Memory B cell (primary cell): ENCODE measurements at places on chromosomes 1 and 21.
A peak's percentile ranks its signal among the peaks of the same experiment; 100 is the strongest.

- no peak overlapping the region for H3K27ac ChIP-seq
- no peaks in the 10 kb centered on the region for H3K4me1 ChIP-seq
- DNase-seq = no peak
These were observed 14.2 kb downstream of the C8A start for GRCh38 chr1:56868761-56869160.

DNA sequence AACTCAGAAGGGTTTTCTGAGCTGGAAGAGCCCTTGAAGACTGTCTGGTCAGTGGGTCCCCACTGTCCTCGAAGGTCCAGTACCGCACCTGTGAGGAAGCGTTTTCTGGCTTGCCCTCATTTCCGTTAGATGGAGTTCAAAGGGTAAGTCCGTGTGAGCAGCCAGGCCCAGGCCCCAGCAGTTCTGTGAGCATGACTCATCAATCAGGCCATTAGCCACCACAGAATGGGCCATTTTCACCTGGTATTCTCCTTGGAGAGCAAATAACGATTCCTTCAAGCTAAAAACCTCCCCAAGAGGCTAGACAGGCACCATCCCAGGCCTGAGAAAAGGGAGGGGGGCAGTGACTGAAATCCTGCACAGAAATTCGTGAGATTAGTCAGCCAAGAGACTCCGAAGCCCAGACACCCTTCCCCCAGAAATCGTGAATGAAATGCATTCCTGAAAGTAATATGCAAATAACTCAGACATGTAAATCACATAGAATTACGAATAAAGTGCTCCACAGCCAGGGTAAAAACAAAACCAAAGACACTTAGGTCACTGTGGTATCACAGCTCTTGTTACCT is 66.0 kb downstream of the BCAR3 start:
- H3K36me3 ChIP-seq = peaks cover 1% of the 10 kb centered on the region
- no peak for DNase-seq
- H3K4me3 ChIP-seq = peak overlapping the region; percentile 48
- peaks cover 44% of the 10 kb centered on the region for H3K4me1 ChIP-seq

- H3K27ac ChIP-seq = no peak overlapping the region
- peaks cover 2% of the 10 kb centered on the region for H3K36me3 ChIP-seq
- no peak for DNase-seq
- peaks cover 8% of the 10 kb centered on the region for H3K4me1 ChIP-seq
These were observed 130.4 kb downstream of the AK5 start for GRCh38 chr1:77412069-77412819.

DNA sequence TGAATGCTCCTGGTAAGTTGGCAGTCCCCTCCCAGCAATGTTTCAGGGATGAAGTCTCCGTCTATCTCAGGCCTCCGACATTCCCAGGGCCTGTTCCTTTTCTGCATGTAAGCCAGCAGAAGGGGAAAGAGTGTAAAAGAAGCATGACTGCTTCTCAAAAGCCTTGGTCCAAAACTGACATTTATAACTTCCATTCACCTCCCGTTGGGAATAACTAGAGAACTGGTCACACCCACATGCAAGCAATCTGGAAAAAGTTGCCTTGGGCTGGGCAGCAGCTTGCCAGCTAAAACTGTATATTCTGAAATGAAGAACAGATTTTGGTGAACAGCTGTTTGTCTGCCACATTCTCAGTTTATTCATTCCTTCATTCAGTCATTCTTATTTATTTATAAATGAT is 24.2 kb upstream of the NPL start:
- DNase-seq = no peak
- peaks cover 4% of the 10 kb centered on the region for H3K36me3 ChIP-seq
- H3K4me3 ChIP-seq = no peak overlapping the region
- H3K27me3 ChIP-seq = peaks cover 8% of the 10 kb centered on the region

DNA sequence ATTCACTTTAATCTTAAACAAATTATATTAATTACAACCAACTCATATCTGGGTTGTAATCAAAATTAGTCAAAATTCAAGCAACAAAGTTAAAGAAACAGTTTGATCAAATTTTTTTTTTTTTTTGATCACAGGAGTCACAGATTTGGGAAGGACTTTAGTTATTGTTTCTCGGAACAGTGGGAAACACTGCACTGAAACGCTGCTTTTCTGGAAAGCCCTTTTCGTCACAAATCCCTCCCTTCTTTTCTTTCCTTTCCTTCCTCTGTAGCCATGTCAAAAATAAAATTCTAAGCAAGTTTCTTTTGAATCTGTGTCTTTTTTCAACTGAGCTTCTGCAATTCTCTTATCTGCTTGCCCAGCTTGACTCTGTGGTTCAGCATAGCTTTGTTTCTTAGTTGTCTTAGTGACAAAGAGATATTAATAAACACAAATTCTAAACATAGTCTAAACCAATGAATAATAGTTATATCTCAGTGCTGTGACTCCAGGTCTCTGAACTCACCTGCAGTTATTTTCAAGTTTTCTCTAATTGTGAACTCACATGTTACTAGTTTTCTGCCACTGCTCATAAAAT is 53.8 kb downstream of the PTGS2 start:
- no peaks in the 10 kb centered on the region for H3K36me3 ChIP-seq
- no peak overlapping the region for H3K4me3 ChIP-seq
- peaks cover 4% of the 10 kb centered on the region for H3K27me3 ChIP-seq
- no peak overlapping the region for H3K27ac ChIP-seq
- H3K4me1 ChIP-seq = no peaks in the 10 kb centered on the region
- DNase-seq = no peak

GRCh38 chr1:183817576-183818288 is 12.8 kb downstream of the RGL1 start:
- DNase-seq = no peak
- no peaks in the 10 kb centered on the region for H3K27me3 ChIP-seq
- H3K4me3 ChIP-seq = no peak overlapping the region
- peaks cover 4% of the 10 kb centered on the region for H3K4me1 ChIP-seq
- no peaks in the 10 kb centered on the region for H3K36me3 ChIP-seq

GRCh38 chr1:41851589-41851988 is 67.1 kb downstream of the HIVEP3 start:
- H3K4me3 ChIP-seq = no peak overlapping the region
- H3K36me3 ChIP-seq = peaks cover 2% of the 10 kb centered on the region
- peaks cover 6% of the 10 kb centered on the region for H3K4me1 ChIP-seq
- DNase-seq = no peak
- H3K27me3 ChIP-seq = no peaks in the 10 kb centered on the region

DNA sequence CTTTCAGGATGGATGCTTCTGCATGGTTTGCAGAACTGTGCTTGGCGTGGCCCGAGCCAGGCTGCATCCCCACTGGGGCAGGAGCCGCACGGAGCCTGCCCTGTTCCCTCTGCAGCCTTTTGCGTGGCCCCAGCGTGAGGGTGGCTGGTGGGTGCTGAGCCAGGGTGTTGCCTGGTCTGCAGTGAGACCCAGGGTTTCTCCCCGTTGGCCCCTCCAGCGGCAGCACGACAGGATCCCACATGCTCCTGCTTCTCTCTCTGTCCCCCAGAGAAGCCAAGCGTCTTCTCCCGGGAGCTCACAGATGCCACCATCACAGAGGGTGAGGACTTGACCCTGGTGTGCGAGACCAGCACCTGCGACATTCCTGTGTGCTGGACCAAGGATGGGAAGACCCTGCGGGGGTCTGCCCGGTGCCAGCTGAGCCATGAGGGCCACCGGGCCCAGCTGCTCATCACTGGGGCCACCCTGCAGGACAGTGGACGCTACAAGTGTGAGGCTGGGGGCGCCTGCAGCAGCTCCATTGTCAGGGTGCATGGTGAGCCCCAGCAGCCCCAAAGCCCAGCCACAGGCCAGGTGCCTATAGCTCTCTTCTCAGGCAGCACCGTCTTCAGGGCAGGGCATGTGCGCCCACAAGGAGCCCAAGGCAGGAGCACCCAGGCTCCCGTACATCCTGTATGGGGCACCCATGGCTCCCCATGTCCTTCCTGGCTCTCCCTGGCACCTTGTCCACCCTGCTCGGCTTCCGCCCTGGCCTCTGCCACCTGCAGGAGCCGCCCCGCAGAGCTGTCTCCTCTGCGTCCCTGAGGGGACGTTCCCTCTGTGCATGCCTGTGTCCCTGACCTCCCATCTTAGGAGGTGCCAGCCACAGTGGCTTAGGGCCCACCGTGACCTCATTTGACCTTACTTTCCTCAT is 78.9 kb downstream of the OBSCN start:
- H3K4me1 ChIP-seq = no peaks in the 10 kb centered on the region
- DNase-seq = no peak
- peaks cover 2% of the 10 kb centered on the region for H3K36me3 ChIP-seq
- no peak overlapping the region for H3K27ac ChIP-seq
- no peak overlapping the region for H3K4me3 ChIP-seq
- H3K27me3 ChIP-seq = no peaks in the 10 kb centered on the region

GRCh38 chr1:214569357-214570004 is 18.1 kb upstream of the PTPN14 start:
- H3K4me3 ChIP-seq = no peak overlapping the region
- no peak for DNase-seq
- no peak overlapping the region for H3K27ac ChIP-seq
- H3K4me1 ChIP-seq = no peaks in the 10 kb centered on the region
- no peaks in the 10 kb centered on the region for H3K36me3 ChIP-seq

DNA sequence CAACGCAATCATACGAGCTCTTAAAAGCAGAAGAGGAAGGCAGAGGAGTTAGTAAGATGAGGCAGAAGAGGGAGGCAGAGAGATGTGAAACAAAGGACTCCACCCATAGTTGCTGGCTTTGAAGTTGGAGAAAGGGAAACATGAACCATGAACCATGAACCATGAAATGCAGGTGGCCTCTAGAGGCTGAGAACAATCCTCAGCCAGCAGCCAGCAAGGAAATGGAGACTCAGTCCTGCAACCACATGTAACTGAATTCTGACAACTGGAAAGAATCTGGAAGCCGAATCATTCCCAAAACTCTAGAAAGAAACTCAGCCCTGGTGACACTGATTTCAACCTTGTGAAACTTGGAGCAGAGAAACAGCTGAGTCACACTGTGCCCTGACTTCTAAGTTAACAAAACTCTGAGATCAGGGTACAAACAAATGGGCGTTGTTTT is 10.1 kb downstream of the DIPK1A start:
- peaks cover 11% of the 10 kb centered on the region for H3K36me3 ChIP-seq
- DNase-seq = no peak
- H3K4me1 ChIP-seq = peaks cover 34% of the 10 kb centered on the region

DNA sequence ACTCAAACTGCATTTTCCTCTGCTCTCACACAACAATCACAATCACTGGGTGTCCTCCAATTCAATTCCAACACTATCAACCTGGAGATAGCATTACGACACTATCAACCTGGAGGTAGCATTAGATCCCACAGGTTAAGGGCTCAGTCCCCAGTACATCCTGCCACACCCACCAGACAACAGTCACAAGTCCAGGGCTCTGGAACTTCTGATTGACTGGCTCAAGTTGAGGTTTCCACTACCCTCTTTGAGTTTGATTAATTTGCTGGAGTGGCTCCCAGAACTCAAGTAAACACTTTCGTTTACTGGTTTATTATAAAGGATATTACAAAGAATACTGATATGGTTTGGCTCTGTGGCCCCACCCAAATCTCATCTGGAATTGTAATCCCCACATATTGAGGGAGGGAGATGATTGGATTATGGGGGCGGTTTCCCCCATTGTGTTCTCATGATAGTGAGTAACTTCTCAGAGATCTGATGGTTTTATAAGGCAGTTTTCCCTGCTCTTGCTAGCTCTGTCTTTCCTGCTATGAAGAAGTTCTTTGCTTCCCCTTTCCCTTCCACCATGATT is 49.6 kb upstream of the ARHGAP29 start:
- H3K4me3 ChIP-seq = no peak overlapping the region
- H3K4me1 ChIP-seq = no peaks in the 10 kb centered on the region
- H3K27ac ChIP-seq = no peak overlapping the region
- DNase-seq = no peak

- H3K27ac ChIP-seq = no peak overlapping the region
- DNase-seq = no peak
- H3K4me3 ChIP-seq = no peak overlapping the region
- peaks cover 15% of the 10 kb centered on the region for H3K4me1 ChIP-seq
These were observed 4.0 kb downstream of the CDKN2C start for GRCh38 chr1:50973875-50974617.

DNA sequence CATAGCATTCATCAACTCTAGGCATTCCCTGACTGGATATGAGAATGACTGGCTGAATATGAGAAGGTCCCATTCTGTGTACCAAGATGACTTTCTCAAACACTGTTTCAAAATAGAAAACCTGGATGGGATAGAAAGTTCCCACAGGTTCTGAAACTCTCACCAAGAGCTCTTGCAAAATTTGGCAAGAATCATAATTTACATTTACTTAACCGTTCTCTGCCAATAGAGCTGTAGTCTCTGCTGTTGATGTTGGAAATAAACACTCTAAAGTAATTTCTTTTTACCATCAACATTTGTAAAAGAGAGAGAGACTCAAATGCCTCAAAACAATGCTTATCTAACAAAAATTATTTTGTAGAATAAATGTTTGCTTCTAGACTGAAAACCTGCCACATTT is 221.1 kb downstream of the LMO4 start:
- no peaks in the 10 kb centered on the region for H3K27me3 ChIP-seq
- no peak for DNase-seq
- H3K27ac ChIP-seq = no peak overlapping the region
- peaks cover 7% of the 10 kb centered on the region for H3K36me3 ChIP-seq

- peaks cover 4% of the 10 kb centered on the region for H3K27me3 ChIP-seq
- H3K4me3 ChIP-seq = no peak overlapping the region
- no peaks in the 10 kb centered on the region for H3K4me1 ChIP-seq
- H3K27ac ChIP-seq = no peak overlapping the region
- no peak for DNase-seq
These were observed 19.7 kb upstream of the SELE start for GRCh38 chr1:169753549-169753948.

DNA sequence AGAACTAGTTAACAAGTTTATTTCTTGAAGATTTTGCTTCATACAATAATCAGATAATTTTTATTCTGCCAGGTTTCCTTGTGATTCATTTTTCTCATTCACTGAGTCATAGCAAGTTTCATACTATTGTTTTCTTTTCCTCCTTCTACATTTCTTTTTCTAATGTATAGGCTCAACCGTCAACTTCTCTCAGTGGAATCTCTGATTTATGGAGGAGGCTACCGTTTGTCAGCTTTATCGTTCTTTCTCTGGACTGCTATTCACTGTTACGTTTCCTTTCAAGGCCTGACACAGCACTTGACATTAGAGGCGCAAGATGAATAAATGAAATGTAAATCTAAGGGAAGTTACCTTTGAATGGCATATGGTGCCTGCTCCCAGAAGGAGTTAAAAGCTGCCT is 284.3 kb upstream of the NR5A2 start:
- no peak for DNase-seq
- no peak overlapping the region for H3K27ac ChIP-seq
- no peaks in the 10 kb centered on the region for H3K36me3 ChIP-seq
- no peak overlapping the region for H3K4me3 ChIP-seq
- no peaks in the 10 kb centered on the region for H3K4me1 ChIP-seq
- H3K27me3 ChIP-seq = peaks cover 2% of the 10 kb centered on the region
